ENCODE measurements at places on chromosomes 1 and 21.

DNA sequence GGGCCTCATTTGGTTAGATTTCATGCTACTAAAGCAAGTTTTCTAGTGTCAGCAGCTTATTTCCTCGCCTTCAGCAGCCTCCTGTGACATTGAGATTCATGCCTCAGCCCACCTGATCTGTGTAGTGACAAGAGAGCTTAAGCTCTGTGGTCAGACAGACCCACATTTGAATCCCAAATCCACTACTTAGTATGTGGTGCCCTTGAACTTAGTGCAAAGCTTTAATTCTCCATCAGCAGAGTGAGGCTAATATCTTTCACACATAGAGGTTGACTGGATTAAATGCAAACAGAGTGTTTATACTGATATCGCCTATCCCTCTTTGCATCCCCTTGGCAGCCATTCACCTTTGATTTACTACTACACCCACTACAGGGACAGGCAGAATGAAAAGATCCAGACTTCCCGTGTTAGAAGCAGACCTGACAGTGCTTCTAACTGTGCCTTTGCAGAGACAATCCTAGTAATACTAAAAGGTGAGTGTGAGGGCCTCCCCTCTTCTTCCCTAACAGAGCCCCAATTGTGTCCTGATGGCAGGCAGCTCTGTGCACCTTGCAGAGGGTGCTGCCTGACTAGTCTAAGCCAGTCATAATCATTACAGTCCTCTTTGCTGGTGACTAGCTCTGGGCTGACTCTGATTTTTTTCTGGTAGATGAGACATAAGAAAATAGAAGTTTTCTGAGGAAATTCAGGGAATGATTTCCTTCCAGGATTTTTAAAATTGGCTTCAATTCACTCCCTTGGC, 264.0 kb downstream of the CTH start:
- DNase-seq, result no peak

DNA sequence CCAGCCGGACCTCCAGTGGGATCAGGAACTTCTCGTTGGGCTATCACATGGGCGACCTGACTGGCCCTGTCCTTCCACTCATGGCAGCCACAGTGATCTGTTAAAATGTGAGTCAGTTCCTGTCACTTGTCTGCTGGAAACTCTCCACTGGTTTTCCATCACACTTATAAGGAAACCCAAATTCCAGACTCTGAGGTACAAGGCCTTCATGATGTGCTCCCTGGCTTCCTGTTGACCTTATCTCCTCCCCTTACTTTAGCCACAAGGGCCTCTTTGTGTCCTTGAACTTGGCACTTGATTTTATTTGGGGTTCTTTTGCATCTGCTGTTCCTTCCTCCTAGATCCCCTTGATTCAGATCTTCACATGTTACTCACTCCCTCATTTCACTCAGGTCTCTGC, 96.8 kb downstream of the TENT5C start:
- DNase-seq, result no peak

GRCh38 chr1:43835082-43836021, 98.2 kb upstream of the ARTN start:
- DNase-seq, result no peak

DNA sequence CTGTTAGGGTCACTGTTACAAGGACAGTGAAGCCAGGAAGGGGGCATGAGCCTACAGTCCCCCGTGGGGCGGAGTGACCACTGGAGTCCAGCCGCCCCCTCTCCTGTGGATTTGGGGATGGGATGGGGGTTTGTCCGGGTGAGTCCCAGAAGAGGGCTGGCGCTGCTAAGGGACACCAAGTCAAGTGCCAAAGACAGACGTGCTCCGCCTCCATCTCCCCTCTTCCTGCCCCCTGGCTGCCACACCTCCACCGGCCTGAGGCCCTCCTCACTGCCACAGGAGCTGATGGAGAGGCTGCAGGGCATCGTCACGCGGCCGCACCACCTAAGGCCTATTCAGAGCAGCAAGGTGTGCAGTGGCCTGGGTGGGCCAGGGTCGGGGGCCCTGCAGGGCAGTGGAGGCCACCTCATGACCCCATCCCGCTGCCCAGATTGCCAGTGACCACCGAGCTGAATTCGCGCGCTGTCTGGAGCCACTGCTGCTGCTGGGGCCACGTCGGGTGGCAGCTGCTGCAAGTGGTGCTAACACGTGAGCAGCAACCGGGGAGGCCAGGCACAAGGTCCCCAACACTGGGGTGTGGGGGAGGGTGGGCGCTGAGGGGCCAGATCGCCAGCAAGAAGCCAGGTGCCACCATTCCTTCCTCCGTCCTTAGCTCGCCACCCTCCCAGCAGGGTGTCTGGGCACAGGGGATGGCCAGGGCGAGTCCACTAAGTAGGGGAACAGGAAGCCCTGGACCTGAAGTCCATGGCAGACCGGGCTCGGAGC, 4.9 kb downstream of the RNF207 start:
- DNase-seq, result no peak

DNA sequence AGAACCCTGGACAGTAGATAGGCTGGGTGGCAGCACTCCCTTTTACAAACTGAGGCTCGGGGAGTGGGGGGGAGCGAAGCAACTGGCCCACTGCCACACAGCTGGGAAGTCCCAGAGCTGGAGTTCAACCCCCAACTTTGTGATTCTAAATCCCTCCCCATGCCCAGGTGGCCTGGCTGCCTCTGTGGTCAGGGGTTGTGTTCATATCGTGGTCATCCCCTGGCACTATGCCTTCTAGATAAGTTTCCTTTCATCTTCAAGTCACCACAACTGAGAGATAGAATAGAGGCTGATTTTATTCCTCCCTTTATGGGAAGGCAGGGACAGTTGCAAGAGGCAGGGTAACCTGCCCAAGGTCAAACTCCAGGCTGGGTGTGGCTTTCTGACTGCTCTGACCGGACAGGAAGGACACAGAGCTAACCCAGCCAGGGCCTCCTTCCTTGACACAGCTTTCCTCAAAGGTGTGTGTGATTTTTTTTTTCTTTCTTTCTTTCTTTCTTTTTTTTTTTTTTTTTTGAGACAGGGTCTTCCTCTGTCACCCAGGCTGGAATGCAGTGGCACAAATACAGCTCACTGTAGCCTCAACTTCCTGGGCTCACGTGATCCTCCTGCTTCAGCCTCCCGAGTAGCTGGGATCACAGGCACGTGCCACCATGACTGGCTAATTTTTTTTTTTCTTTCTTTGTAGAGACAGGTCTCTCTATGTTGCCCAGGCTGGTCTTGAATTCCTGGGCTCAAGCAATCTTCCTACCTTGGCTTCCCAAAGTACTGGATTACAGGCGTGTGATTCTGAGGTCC, 18.4 kb upstream of the TNFRSF1B start:
- no peak for DNase-seq

Measured in COR-L47 (cell line).